Aorta (tissue), 5 donors: ENCODE measurements at places on chromosomes 3 and 15.
A peak's percentile ranks its signal among the peaks of the same experiment; 100 is the strongest.

GRCh38 chr3:123480428-123480827 lies 31.5 kb upstream of the ADCY5 start:
- no peak for DNase-seq

DNA sequence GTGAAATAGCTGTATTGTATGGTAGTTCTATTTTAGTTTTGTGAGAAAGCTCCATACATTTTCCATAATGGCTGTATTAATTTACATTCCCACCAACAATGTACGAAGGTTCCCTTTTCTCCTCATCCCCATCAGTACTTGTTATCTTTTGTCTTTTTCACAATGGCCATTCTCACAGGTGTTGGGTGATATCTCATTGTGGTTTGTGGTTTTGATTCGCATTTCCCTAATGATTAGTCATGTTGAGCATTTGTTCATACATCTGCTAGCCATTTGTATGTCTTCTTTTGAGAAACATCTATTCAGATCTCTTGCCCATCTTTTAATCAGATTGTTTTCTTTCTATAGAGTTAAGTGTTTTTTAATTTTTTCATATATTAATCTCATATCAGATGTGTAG lies 931.9 kb downstream of the IGSF11 start:
- DNase-seq: no peak

- no peak for DNase-seq
Measured at GRCh38 chr15:48761393-48762158, 49.3 kb downstream of the CEP152 start.

DNA sequence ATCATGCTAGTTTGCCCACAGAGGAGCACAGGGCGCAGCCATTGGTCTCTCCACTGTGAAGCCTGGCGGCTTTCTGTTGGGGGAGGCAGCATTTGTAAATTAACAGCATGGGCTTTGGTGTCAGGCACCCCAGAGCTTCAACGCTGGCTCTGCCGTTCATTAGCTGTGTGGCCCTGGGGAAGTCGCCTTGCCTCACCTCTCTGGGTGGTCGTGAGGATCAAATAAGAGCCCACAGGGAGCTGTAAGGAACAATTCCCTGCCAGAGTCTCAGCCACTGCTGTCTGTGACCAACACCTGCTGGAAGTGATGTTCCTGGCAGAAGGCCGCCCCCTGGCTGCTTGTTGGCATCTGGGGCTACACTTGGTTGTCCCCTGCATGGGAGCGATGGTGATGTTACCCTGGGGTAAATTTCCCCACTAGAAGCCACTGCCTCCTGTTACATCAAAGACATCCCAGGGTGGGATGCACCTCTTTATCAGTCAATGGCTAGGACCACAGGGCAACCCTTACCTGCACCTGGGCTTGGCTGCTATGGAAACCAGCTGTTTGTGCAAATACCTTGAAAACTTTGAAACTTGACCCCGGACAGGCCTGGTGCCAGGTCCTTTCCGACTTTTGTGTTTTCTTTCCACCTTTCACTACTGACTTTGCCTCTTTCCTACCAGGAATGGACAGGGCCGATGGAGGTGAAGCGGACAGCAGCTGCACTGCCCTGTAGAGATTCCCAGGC lies 36.9 kb downstream of the DNASE1L3 start:
- no peak for DNase-seq

DNA sequence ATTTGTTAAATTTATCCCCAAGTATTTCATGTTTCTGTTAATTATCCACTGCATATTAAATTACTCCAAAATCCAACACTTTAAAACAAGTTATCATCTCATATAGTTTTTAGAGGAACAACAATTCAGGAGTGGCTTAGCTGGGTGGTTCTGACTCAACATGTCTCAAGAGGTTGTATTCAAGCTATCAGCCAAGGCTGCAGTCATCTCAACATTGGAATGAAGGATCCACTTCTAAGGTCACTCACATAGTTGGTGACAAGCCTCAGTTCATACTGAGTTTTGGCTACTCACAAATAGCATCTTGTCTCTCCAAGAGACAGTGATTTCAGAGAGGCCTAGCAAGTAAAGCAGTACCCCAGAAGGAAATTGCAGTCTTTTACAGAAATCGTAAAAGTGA lies 134.7 kb downstream of the NR2E3 start:
- no peak for DNase-seq

- DNase-seq: no peak
Measured at GRCh38 chr3:143850877-143851276, 2.6 kb upstream of the SLC9A9 start.

DNA sequence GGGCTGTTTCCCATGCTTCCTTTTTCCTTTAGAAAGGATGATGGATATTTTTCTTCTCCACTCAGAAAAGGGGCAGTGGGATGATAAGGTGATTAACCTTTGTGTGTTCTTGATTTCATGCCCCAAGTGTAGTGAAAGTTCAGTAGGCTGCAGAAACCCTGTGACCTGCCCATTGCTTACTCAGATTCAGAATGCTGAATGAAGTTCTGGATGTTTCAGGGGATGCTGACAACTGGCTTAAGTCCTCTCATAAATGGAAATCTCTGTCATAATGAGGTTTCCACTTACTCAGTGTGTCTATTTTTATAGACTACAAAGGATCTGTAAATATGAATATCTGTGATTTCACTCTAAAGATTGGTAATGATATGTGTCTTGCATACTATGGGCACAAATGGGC lies 471.3 kb upstream of the TPRG1 start:
- no peak for DNase-seq

DNA sequence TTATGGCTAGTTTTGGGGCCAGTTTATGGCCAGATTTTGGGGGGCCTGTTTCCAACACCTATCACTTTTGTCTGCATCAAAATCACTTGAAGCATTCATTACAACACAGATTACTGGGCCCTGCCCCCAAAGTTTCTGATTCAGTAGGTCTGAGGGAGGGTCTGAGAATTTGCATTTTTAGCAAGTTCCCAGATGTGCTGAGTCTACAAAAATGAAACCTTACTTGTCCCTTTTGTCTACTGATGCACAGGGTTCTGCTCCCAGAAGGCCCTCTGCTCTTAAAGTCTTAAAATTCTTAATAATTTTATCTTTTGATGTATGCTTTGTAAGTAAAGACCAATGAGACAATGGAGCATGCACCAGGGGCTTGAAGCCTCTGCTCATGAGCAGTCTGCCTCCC lies 146.0 kb downstream of the POLQ start:
- no peak for DNase-seq

- no peak for DNase-seq
Measured at GRCh38 chr3:122058294-122058693, 3.1 kb downstream of the CD86 start.

GRCh38 chr3:52237006-52237656 lies 1.8 kb downstream of the TWF2 start:
- DNase-seq: no peak

GRCh38 chr3:113166719-113167492 lies 44.5 kb upstream of the BOC start:
- DNase-seq: peak; percentile 55

- DNase-seq: no peak
Measured at GRCh38 chr3:196275126-196275525, 12.4 kb downstream of the PCYT1A start.

DNA sequence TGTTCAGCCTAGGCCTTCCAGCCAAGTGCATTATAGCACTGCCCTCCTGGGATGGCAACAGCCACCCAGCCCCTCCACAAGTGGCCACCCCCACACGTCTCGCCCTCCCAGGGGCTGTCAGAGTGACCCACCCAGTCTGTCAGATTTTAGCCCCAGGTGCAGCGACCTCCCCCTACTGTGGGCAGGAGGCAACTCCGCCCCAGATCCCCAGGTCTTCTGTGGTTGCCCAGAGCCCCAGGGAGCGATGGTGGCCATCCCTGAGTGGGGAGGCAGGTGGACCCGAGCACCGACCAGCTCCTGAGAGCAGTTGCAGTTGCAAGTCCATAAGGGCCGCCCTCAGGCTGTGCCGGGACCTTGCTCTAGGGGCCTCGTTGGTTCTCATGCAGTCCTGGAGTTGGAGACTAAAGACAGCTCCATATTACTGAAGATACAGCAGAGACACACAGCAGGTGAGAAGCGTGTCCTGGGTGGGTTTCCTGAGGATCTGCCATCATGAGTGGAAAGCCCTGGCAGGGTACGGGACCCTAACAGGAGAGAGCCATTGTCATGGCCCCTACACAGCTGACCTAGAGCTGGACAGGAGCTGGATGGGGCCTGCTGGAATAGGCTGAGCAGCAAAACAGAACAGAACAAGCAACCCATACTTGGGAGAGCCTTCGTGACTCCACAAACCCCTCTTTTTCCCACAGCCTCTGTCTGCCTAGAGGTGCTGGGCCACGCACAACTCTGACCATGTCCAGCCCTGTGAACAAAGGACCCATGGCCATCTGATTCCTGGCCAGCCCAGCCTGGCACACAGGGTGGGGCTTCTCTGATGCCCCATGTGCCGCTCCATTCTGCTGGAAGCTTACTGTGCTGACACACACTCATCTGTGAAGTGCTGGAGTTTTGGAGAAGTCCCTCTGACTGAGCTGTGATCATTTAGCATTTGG lies 110.3 kb upstream of the ALDH1A3 start:
- peak; percentile 47 for DNase-seq

GRCh38 chr3:9067352-9067975 lies 104.2 kb upstream of the RAD18 start:
- DNase-seq: no peak

DNA sequence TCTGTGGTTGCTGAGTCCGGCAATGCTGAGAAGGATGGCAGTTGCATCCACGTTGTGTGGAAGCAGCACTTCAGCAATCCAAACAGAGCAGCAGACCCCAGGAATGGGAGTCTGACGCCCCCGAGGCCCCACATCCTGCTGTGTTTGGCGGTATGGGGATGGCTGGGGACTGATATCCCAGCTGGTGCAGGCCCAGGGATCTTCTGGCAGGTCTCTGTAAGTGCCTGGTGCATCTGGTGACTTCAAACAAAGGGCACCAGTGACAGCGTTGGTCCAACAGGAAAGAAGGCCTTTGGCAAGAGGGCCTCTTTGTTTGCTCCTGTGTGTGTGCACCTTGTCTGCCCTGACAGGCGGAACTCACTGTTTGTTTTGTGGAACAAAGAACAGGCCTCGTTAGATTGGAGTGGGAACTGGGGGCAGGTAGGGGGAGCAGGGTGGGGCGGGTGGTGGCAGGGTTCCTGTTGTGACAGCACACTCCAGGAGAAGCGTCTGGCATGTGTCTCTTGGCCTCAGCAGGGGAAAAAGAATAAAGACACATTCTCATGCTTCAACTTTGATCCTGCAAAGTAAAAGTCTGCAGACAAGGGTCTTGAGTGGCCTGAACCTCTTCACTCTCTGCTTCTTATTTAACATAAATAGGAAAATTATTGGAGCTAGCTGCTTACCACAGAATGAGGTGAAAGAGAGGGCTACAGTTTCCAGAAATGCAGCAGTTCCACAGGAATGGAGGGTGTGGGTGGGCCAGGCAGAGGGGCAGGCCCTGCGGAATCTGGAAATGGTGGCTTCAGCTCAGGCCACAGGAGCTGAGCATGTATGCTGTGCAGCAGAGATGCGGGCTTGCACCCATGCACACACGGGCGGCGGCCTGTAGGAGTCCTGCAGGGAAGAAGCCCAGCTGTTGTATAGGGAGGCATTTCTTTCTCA lies 94.5 kb upstream of the MYZAP start:
- no peak for DNase-seq

- DNase-seq: no peak
Measured at GRCh38 chr15:50024281-50024680, 94.8 kb downstream of the ATP8B4 start.

DNA sequence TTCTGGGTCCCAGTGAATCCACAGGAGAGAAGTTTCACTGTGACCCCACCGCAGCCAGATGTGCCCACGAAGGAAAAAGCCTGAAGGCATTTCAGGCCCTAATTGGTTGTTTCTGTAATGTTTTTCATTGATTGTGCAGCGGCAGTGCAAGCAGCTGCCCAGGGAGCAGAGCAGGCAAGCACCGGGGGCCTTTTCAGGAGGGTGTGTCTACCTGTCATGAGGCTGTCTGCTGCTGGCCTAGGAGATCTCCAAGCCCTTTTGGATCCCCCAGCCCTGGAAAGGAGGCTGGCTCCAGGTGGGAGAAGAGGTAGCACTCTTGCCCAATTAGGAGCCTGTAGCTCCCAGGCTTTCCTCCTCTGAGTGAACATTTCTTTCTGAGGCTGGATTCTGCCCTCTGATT lies 108.8 kb downstream of the EPHB1 start:
- DNase-seq: no peak

- no peak for DNase-seq
Measured at GRCh38 chr3:72535772-72536171, 312.5 kb downstream of the SHQ1 start.

DNA sequence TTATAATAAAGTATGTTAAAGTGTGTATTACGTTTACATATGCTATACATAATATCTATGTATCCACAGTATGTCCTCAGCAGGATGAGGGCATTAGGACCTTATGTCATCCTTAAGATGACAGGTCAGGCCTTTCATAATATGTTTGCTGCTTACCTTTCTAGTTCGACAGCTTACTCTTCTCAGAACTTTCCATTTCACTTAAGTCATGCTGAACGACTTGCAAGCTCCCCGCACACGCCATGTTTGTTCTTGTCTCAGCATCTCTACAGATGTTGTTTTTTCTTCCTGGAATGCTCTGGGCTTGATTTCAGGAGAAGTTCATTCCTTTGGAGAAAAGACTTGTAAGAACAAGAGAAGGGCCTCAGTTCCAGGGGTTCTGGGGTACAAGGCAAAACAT lies 36.0 kb upstream of the PPARG start:
- no peak for DNase-seq

DNA sequence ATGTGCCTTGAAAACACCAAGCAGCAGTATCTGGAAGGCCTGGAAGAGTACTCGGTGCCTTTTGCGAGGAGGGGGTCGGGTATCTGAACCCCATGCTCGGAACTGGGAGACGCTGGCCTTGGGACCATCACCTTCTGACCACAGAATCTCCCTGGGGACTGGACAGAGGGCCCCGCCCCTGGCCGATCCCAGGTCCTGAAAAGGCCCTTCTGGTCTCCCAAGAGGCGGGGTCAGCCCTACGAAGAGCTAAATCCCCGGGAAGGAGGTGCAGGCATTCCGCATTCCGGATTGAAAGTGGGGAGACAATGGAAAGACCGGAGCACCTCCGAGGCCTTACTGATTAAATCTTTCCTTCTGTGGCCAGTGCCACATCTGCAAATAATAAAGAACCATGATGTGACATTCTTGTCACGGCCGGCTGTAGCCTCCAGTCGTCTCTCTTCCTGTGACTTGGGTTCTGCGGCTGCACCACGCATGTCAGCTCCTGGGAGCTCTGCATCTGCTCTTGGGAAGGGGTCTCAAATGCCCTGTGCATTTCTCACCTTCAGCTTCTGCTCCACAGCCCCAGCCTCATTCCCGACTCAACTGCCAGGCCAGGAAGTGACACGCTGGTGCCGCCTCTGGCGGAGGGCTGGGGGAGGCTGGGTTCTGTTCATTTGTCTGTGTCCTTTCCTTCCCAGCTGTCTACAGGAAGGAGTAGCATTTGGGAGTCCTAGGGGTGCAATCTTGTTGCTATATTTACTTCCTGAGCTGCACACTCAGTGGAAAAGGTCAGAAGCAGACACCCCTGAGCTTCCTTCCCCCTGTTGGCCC lies 173.5 kb downstream of the KLF13 start:
- no peak for DNase-seq
